ENCODE measurements at places on chromosomes 12 and 14.

GRCh38 chr12:65784289-65785015, 39.8 kb upstream of the HMGA2 start:
- no peak for DNase-seq

DNA sequence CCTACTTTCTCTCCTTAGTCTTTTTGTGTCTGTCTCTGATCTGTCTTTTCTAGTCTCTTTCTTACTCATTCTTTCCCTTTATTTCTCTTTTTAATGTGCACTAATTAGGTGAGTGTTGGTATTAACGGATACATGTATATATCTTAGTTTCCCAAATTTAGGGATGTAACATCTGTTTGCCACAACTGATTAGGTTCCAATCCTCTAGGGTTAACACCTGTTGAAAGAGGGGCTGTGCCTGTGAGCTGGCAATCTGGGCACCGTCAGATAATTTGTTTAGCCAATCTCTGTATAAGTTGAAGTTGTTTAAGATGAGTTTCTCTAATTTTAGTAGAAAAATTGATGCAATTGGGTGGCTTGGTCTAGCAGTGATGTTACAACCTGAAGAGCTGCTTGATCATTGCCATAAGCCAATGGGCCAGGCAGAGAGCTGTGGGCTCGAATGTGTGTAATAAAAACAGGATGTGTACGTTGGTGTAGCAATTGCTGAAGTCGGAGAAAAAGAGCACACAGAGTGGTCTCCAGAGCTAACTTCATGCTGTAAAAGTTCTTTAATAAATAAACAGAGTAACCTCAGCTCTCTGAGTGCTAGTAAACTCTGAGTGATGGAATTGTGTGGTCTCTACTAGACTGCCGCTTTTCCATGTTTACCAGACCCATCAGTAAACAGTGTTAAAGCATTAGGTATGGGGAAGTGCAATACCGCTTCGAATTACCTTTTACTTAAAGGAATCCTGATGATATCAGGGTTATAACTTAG, 18.3 kb upstream of the LYZ start:
- no peak for DNase-seq

- no peak for DNase-seq
These were observed 65.1 kb downstream of the BAZ1A start for GRCh38 chr14:34810028-34810427.

- no peak for DNase-seq
These were observed 119.9 kb upstream of the MGAT4C start for GRCh38 chr12:86376052-86376451.

- no peak for DNase-seq
These were observed 46.9 kb upstream of the SLC16A7 start for GRCh38 chr12:59548930-59549329.

- DNase-seq, result no peak
These were observed 210.1 kb downstream of the TMEM132D start for GRCh38 chr12:129693731-129694130.
